ENCODE measurements at places on chromosomes 12 and 14.

DNA sequence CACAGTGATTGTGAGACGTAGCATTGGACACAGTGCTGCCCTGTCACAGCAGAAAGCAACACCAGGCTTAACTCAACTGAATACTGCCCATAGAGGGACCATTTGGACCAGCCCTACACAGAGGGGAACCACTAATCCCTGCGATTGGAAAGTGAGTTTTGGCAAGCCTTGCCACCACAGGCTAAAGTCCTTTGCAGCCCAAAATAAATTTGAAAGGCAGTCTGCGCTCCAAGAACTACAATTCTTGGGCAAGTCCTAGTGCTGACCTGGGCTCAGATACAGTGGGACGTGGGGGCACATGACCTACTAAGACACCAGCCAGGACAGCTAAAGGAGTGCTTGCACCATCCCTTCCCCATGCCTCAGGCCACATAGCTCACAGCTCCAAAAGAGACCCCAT lies 331.4 kb upstream of the GARIN2 start:
- DNase-seq, result no peak

DNA sequence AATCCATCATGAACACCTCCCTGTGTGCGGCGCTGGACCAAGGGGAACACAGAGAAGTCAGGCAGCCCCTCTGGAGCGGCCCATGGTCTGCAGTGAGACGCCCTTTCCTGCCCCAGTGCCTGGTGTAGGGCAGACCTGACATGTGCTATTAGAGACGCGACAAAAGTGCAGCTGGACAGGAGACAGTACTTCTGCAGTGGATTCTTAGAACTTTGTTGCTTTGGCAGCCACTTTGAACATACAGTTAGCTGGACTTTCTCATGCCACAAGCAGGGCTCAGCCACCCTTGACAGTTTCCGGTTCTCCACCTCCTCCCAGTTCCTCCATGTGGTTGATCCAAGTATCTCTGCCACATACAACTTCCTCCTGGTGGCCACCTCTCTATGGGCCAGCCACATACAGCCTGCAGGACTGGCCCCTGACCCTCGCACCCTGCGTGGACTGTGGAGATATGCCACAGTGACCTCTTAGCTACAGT lies 45.9 kb downstream of the LGMN start:
- DNase-seq, result no peak

- DNase-seq, result no peak
These were observed 25.0 kb upstream of the DHRS7 start for GRCh38 chr14:60189923-60190840.

DNA sequence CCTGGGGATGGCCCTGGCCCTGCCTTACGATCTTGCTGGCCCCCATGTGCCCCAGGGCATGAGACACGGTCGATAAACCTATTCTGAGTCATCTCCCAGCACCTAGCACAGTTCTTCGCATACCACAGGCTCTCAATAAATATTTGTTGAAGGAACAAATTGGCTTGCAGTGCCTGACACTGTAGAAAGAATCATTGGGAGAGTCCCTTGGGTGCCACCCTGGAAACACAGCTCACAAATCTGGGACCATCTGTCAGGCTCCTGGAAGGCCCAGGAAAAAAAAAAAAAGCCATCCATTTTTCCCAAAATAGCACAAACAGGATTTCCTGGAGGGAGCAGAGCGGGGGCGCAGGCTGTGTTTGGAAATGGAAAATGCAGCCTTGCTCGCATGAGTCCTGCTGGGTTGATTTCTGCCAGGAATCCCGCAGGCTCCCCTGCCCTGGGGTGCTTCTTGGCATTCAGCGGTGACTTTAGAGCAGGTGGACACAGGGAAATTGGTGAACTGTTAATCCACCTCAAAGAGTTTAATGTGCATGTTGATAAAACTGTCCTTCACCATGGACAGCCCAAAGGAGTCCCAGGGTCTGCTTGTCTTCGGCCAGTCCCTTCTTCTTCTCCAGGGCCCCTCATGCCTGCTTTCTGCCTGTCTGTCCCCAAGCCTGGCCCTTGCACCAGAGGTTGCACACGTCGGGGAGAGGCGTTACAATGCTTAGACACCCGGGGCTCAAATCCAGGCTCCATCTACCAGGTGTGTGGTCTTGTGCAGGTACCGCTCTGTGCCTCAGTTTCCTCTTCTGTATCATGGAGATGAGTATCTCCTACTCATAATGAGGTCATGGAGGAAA lies 106.1 kb upstream of the RFLNA start:
- DNase-seq, result no peak

- no peak for DNase-seq
These were observed 204.3 kb downstream of the ESR2 start for GRCh38 chr14:64089920-64090319.

- no peak for DNase-seq
These were observed 51.5 kb downstream of the DIP2B start for GRCh38 chr12:50556273-50556672.

GRCh38 chr14:64232944-64233343 lies 61.2 kb downstream of the ESR2 start:
- no peak for DNase-seq

DNA sequence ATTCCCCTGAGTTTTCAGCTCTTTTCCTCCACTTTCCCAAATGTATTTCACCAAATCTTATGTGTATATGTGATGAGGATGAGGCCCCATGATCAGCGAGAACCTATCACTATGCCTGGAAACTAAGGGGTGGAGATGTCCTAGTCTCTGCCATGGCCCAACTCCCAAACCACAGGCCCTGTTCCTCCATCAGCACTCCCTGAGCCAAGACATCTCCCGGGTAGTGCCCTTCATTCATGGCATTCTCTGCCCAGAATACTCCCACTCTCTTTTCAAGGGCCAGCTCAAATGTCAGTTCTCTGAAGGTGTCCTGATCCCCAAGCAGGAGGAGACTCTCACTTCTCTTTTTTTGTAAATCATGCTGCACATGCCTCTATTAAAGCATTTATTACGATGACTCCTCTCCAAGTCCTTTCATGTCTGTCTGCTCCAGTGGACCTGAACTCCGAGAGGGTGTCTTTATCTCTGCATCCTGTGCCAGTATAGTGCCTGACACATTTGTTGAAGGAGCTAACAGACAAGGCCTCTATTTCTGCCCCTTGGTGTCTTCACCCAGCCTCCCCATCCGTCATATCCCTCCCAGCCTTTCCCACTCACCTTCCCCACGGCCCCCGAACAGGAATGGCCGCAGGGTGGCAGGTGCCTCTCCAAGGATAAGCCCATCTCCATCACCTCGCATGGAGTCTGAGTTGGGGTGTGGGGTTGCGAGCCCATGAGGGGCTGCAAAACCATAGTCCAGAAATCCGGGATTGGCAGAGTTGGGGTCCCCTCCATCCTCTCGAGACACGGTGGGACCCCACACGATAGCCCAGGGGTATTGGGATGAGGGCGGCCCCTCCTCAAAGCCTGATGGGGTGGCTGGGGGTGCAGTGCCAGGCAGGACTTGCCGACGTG lies 3.7 kb downstream of the PIANP start:
- DNase-seq, result no peak

GRCh38 chr12:131408036-131408365 lies 302.9 kb upstream of the SFSWAP start:
- DNase-seq, result no peak

DNA sequence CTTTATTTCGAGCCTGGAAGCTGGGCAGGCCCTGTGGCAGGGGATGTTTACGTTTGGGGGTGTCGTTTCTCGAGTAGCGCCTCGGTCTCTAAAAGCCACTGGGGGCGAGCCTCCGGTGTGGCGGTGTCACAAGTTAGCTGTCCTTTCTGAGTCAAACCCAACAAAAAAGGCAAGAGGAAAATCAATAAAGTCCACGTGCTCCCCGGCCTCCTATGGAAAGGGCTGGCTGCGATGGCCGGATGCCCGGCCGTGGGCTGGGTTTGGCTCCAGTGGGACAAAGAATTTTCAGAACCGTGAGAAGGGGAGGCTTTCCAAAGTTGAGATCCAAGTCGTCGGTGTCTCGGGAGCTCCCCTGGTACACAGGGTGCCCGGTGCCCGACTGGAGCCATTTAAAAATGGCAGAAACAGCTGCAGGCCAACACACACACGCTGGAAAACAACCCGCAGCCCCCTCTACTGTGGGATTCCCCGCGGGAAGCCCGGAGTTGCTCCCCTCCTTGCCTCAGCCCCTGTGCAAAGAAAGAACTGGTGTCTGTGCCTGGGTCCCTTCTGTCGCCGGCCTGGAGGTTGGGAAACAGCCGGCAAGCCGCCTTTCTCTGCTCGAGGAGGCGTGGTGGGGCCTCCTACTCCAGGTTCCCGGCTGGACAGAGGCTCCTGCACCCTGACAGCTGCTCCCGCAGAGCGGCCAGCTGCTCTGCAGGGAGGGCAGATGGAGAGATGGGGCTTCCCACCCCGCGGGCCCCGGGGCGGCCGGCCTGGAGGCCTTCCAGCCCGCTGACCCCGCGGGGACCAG lies 1.9 kb downstream of the BCL7A start:
- DNase-seq, result no peak

DNA sequence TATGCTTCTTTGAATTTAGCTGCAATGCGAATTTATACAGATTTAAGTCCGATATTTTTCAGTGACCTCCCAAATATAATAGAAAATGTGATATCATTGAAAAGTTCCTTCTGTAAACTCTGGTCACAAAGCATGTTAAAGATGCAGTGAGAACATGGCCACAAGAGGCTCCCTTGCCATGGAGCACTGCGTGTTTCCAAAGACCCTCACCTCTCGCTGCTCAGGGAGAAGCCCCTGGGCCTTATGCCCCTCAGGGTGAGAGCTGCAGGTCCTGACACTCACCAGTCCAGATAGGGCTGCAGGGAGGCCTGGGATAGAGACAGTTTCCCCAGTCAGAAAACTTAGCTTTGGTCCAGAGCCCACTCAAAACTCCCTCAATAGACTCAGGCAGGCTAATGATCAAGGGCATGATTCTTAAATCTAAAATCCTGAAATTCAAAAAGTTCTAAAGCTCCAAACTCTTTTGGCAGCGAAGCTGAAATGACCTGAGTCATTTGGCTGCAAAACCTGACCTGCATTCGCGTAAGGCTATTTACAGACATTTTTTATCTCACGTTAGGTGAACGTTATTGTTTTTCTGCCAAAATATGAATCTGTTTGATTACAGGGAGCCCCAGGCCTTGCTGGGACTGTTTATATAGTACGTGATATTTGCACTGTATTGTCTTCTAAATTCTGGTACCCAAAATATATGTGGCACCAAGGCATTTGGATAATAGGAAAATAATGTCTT lies 67.8 kb downstream of the CAPZA3 start:
- no peak for DNase-seq

- no peak for DNase-seq
These were observed 4.8 kb downstream of the RNU4-2 start for GRCh38 chr12:120286768-120287490.

DNA sequence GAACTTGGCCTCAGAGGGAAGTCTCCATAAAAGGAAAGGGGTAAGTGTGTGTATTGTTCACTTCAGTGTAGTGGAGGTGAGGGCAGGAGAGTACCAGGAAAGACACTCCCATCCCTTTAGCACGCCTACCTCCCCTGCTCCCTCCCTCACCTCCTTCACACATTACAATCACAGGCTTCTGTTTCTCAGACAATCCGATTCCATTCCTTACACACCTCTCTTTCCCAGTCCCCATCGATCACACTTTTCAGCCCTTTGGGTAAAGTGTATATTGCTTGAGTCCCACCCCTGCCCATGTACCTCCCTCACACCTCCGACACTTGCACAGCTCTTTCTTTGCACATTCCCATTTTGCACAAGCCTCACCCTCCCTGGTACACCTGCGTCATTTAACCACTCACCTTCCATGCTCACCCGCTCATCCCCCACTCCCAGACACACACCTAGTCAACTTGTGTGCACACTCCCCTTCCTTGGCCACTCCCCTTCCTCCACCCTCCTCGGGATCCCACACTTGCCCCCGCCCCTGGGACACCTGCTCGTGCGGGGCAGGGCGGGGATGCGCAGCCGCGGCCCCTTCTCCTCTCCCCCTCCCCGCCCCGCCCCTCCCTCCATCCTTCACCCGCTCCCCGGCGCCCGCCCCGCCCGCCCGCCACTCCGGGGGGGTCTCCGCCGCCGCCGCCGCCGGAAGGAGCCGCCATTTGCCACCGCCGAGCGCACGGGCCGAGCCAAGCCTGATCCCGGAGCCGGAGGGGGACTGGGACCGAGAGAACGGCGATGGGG lies at the start of gene MARCHF9:
Gene MARCHF9 (plus strand): TSS at position 693 of the 783 bp plus-strand sequence. CDS start 426 bp downstream, outside the sequence.
- DNase-seq, result peak; percentile 86

- DNase-seq, result no peak
These were observed 85.9 kb downstream of the KIF21A start for GRCh38 chr12:39357041-39357440.

DNA sequence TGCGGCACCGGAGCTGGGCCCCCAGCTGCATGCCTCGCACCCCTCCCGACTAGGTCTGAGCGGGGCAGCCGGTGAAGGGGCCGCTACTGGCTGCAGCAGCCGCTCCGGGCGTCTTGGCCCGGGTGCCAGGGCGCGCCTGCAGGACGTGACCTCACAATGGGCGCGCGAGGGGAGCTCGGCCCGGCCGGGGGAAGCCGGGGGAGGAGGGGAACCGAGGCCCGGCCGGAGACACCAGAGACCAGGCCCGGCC lies 353 bp downstream of the BAG5 start:
- no peak for DNase-seq

GRCh38 chr14:68627868-68628604 lies 164.8 kb downstream of the ZFP36L1 start:
- DNase-seq, result peak; percentile 47

- no peak for DNase-seq
These were observed 229.8 kb downstream of the ALX1 start for GRCh38 chr12:85509857-85510256.

DNA sequence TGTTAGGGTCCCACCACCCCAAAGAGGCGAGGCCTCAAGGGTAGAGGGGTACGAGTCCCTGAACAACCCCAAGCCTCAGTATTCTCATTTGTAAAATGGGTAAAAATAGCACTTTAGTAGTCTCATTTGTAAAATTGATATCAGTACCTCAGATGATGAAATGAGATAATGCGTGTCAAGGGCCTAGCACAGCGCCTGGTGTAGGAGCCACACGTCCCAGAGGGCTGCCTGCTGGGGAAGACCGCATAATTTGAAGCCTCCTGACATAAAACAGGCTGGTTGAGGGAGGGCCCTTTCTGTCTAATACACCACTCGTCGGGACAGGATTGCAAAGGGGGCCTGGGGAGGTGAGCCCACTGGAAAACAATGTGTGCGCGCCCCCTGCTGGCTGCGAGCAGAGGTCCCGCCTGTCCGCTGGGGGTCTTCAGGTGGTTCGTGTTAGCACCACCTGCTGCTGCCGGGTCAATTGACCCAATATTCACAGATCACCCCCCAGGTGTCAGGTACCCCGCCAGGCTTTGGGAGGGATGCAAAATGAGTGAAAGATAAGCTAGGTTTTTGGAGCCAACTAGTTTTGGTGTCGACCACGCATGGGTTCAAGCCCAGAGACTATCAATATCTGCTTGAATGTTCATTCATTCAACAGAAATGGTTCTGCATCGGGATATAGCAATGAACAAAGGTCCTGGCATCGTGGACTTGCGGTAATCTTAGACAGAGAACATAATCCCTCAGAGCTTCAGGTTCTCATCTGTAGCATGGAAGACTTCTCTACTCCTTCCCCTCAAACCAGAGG lies 24.7 kb upstream of the IRF2BPL start:
- DNase-seq, result peak; percentile 69

- DNase-seq, result no peak
These were observed 1058.9 kb downstream of the GALC start for GRCh38 chr14:86933958-86934595.

- DNase-seq, result no peak
These were observed 42.2 kb upstream of the FAM181A start for GRCh38 chr14:93884950-93885349.
